Tibial artery (tissue), 4 donors: ENCODE measurements at places on chromosomes 7 and 10.

- no peak for DNase-seq
These were observed 24.7 kb downstream of the ADK start for GRCh38 chr10:74175510-74176379.

DNA sequence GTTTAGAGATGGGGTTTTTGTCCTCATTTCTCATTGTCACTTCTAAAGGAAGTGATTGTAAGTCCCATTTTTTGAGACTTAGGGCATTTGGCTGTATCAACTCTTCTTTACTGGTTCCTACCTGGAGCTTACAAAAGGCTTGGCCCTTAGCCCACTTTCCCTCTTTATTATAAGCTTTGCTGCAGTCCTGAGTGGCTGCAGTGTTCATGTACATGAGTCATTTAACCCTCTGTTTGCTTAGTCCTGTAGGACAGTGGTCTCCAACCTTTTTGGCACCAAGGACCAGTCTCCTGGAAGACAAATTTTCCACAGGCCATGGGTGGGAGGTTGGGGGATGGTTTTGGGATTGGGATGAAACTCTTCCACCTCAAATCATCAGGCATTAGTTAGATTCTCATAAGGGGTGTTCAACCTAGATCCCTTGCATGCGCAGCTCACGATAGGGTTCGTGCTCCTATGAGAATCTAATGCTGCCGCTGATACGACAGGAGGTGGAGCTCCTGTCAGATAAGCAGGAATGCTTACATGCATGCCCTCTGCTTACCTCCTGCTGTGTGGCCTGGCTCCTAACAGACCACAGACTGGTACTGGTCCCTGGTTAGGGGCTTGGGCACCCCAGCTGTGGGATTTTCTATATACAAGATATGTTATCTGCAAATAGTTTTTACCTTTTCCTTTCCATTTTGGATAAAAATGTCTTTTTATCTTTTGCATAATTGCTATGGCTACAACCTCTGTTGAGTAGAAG lies 99.7 kb downstream of the CCSER2 start:
- DNase-seq = no peak

DNA sequence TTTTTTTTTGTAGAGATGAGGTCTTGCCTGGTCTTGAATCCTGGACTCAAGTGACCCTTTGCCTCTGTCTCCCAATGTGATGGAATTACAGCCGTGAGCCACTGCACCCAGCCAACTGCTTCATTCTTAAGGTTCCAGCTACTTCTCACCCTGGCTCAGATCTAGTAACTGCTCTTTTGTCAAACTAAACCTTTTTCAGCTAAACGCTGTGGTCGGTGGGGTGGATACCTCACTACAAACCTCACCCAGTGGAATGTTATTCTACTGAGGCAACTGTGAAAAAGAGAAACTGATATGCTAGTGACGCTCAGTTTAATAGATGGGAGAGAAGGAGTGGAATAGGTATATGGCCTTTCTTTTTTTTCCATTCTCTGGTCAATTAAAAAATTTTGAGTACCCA lies 1.7 kb upstream of the MRLN start:
- DNase-seq = no peak

GRCh38 chr7:102451371-102452054 lies 13.2 kb downstream of the ALKBH4 start:
- no peak for DNase-seq

- DNase-seq = no peak
These were observed 39.7 kb downstream of the SP8 start for GRCh38 chr7:20747001-20747400.

- DNase-seq = no peak
These were observed 184.8 kb downstream of the SEMA3A start for GRCh38 chr7:84009782-84010181.

- no peak for DNase-seq
These were observed 205.4 kb upstream of the ZMIZ1 start for GRCh38 chr10:78863140-78863905.

DNA sequence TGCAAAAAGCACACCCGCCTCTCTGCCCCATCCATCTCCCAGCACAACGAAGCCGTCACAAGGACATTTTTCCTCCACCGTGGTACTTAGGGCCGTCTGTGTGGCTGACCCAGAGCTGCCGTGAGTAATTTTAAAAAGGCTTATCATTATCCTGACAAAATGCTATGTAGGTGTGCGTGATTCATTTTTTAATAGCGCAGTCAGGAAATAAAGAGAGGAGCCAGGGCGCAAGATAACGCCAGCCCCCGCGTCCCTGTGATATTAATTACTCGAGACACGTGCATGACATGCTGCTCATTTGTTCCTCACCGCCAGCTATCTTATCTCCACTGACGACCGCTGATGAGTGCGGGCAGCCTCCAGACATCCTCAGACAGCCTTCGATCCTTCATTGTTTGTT lies 332.7 kb upstream of the PFKP start:
- DNase-seq = no peak

GRCh38 chr7:16455591-16455990 lies 9.9 kb downstream of the SOSTDC1 start:
- no peak for DNase-seq

GRCh38 chr7:149799397-149800168 lies 26.2 kb upstream of the ZNF467 start:
- no peak for DNase-seq

- DNase-seq = no peak
These were observed 764.3 kb downstream of the SUGCT start for GRCh38 chr7:40899151-40899550.

- DNase-seq = no peak
These were observed 55.8 kb downstream of the FIGNL1 start for GRCh38 chr7:50394315-50394714.

- DNase-seq = no peak
These were observed 310.0 kb downstream of the PPP1R3A start for GRCh38 chr7:113608782-113609181.

GRCh38 chr10:70744617-70745143 lies 40.5 kb downstream of the TBATA start:
- DNase-seq = no peak

- DNase-seq = no peak
These were observed 179.0 kb upstream of the PLPP4 start for GRCh38 chr10:120278069-120278468.

DNA sequence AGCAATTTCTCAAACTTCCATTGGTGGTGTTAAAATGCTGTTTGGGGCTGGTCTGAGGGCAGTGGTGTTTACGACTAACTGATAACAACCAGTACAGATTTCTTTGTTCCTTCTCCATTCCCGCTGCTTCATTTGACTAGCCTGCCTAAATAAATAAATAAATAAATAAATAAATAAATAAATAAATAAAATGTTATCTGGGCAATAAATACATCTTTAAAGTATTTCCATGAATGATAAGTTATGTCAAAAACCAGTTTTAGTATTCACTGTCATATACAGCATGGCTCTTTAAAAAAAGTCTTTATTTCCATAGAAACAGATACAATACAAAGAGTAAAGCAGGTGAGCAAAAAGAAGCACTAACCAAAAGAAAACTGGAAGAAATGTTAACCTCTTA lies 81.3 kb downstream of the ATE1 start:
- no peak for DNase-seq

DNA sequence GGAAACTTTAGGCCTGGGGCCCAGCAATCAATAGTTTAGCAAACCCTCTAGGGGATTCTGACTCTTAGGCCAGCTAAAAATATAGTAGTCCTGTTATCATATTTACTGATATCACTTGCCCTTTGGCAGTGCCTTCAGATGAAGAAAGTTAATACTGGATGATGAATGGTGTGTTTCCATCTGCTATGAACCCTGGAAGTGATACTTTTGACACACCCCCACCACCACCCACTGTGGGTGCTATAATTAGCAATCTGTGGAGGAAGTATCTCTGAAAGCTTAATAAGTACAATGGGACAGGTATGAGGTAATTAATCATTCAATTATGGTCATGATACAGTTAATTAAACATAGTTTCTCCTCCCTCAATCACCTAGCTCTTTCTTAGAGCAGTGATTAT lies 90.4 kb upstream of the LRRTM3 start:
- DNase-seq = no peak

GRCh38 chr7:39261771-39262170 lies 284.1 kb downstream of the POU6F2 start:
- DNase-seq = no peak

DNA sequence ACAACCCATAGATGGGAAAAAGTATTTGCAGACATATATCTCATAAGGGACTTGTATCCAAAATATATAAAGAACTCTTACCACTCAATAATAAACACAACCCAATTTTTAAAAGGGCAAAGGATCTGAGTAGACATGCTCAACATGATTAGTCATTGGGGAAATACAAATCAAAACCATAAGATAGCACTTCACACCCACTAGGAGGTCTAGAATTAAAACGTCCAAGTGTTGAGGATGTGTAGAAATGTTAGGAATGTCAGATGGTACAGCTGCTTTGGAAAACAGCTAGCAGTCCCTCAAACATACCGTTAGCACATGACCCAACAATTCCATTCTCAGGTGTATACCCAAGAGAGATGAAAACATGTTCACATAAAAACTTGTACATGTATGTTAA lies 8.3 kb downstream of the PSTK start:
- no peak for DNase-seq
